Stimulated activated CD4-positive, alpha-beta T cell treated with anti-CD3 and anti-CD28 coated beads, Interleukin-1b, Interleukin-23, amount 100 ng/mL, for 1 hour (primary cell): ENCODE measurements at places on chromosomes 3 and 15.

- no peak for DNase-seq
These were observed 2.9 kb upstream of the PRRT3 start for GRCh38 chr3:9955067-9955502.

DNA sequence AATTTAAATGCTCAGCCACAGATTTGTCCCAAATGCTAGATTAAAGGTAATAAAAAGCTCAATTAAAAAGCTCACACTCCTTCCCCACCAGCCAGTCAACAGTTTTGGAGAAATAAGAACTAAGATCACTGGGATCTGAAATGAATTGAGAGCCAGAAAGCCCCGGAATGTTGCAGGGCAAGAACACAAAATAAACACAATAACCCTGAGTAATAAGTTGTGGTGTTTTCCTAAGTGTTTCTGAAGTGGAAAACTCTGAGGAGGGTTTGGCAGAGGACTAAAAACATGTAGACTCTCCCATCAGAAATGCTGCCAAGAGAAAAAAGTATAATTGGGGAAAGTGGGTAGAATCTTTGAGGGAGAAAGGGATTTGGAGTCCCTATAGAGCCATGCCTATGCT, 127.8 kb downstream of the ABI3BP start:
- no peak for DNase-seq

DNA sequence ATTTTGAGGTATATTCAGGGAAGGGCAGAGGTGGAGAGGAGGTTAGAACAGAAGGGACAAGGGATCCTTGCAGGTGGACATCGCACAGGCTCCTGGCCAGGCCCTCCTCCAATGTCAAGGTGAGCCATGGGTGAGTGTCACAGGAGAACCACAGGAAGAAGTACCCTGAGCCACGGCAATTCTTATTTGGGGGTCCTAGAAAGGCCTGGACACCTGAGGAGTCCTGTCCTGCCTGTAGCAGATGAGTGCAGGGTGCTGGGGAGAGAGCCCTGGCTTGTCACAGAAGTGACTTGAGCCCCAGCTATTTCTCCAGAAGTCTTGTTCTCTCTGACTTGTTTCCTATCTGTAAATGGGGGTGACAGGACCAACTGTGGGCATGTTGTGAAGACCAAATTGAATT, 4.3 kb downstream of the SLC6A20 start:
- no peak for DNase-seq

- DNase-seq: no peak
These were observed 122.1 kb downstream of the CNTN6 start for GRCh38 chr3:1214933-1215332.

- no peak for DNase-seq
These were observed 451.1 kb upstream of the TPRG1 start for GRCh38 chr3:188720636-188721035.

- DNase-seq: no peak
These were observed 33.0 kb downstream of the SNRK start for GRCh38 chr3:43319376-43319775.

- no peak for DNase-seq
These were observed 79.8 kb downstream of the RFTN1 start for GRCh38 chr3:16433701-16434151.

- no peak for DNase-seq
These were observed 42.2 kb downstream of the SLC9A9 start for GRCh38 chr3:143806038-143806437.

- DNase-seq: no peak
These were observed 1.4 kb upstream of the WNT5A start for GRCh38 chr3:55488398-55489055.

DNA sequence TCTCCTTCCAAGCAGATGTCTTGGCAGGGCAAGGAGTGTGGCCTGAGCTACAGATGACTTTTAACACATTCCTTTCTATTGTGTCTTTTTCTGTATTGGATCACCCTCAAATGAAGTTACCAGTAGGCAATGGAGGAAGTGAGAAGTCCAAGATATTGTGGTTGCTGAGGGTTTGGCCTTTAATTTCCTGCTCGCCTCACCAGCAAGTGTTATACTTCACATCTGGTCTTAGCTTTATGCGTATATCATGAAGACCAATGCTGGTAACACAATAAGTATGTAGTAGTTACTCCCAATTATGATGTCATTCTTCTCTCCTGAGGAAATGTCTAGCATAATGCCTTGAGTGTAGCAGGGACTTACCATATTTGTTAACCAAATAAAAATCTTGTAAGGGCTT, 179.9 kb downstream of the ZIC1 start:
- DNase-seq: no peak

DNA sequence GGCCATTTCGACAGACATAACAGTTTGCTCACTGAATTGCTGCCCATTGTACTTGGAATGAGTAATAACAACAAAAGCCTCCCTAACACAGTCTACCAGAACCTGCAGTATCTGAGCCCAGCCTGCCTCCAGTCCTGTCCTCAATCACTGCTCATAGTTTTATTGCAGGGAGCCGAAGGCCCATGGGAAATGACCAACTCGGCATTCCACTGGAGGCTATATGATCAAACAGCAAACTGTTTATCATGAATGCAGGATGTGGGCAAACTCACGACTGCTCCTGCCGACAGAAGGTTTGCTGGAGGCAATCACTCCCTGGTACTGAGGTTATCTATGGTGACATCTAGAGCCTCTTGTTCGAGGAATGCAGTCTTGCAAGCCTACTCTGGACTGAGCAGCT, 46.3 kb downstream of the LSM3 start:
- no peak for DNase-seq

- peak; percentile 24 for DNase-seq
These were observed 7.0 kb upstream of the CD276 start for GRCh38 chr15:73677146-73677607.

- DNase-seq: no peak
These were observed 10.3 kb upstream of the GPR160 start for GRCh38 chr3:170027233-170028102.

DNA sequence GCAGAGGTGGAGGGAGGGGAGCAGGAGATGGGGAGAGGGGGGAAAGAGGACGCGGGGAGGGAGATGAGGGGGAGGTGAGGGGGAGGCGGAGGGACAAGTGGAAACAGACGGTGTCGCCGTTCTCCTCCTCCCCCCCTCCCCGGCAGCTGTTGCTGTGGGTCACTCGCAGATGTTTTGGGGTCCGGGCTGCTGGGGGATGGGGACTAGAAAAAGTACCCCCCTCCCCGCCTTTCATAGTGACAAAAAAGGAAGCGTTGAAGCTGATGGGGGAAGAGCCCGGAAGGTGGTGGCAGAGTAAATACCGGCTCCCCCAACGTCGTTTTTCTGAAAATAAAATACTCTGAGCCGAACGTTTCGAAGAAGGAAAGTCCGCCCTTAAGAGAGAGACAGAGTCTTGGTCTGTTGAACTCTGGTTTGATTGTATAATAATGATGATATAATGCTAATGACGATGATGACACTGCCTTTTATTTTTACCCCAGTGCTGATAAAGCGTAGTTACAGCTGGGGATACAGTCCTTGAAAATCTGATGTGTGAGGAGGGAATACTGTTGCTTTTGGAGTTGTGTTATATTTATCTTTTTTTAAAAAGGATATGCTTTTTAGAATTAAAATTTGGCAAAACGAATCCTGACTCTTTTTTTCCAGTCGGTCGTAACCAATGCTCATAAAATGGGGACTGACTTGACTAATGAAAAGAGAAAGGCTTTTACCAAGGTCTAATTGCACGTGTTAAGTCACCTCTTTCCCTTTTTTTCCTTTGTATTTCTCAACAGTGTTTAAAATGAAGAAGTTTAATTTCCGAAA, 993 bp downstream of the STXBP5L start:
- no peak for DNase-seq

DNA sequence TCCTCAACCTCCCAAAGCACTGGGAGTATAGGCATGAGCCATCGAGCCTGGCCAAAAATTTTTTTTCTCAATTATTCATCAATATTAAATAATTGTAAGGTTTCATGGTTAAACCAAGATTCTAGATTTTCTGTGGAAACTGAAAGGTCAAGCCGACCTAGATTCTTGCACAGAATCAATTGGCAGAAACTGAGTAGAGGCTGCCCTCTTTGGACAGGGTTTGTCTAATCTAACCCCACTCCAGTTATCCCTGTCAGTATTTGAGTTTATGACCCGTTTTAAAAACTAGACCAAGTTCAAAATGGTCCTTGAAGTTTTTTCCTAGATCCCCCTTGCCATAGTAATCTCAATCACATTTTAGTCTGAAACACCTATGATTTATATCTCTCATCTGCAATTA, 8.6 kb upstream of the ADAM10 start:
- no peak for DNase-seq

- DNase-seq: no peak
These were observed 39.6 kb downstream of the VPS13C start for GRCh38 chr15:62020576-62021160.

- DNase-seq: no peak
These were observed 202.6 kb downstream of the MEX3B start for GRCh38 chr15:81843226-81843625.

GRCh38 chr3:37730825-37731224, 130.9 kb upstream of the CTDSPL start:
- DNase-seq: no peak
